ENCODE measurements at places on chromosomes 3 and 15.

GRCh38 chr15:80798911-80799310, 19.7 kb downstream of the CEMIP start:
- H3K4me3 ChIP-seq = no peak overlapping the region
- peaks cover 15% of the 10 kb centered on the region for H3K27me3 ChIP-seq
- no peak overlapping the region for H3K27ac ChIP-seq
- peaks cover 15% of the 10 kb centered on the region for H3K4me1 ChIP-seq

DNA sequence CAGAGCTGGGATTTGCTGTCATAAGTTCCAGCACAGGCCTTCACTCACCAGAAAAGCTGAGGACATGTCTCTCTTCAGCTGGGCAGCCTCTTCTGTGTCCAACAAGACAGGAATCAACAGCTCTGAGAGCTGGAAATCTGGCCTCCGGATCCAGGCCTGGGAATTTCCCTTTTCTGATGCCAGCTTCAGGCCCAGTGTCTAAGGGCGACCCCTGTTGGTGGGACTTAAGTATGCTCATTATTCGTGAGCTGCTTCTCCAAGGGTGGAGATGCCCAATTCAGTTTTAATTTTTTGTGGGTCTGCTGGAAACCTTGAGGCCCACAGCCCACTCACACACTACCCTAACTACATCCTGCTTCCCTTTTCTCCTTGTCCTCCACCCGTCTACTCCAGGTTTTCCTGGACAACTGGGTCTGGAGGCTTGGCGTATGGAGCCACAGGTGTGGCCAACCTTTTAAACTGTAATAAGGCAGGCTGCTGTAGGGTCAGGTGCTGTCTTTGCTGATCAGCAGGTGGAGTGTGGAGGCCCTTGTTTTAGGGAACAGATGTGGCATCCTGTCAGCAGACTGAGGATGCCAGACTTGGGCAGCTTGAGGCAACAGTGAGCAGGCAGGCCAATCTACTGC, 2.6 kb upstream of the CEMIP start:
- no peak overlapping the region for H3K4me3 ChIP-seq
- peaks cover 47% of the 10 kb centered on the region for H3K27me3 ChIP-seq
- H3K27ac ChIP-seq = no peak overlapping the region
- DNase-seq = peak; percentile 66
- peaks cover 14% of the 10 kb centered on the region for H3K4me1 ChIP-seq
- no peaks in the 10 kb centered on the region for H3K36me3 ChIP-seq

GRCh38 chr3:120181632-120182031, 87.4 kb upstream of the GSK3B start:
- no peak overlapping the region for H3K4me3 ChIP-seq
- H3K4me1 ChIP-seq = no peaks in the 10 kb centered on the region
- DNase-seq = no peak
- peaks cover 16% of the 10 kb centered on the region for H3K27me3 ChIP-seq
- no peaks in the 10 kb centered on the region for H3K36me3 ChIP-seq

DNA sequence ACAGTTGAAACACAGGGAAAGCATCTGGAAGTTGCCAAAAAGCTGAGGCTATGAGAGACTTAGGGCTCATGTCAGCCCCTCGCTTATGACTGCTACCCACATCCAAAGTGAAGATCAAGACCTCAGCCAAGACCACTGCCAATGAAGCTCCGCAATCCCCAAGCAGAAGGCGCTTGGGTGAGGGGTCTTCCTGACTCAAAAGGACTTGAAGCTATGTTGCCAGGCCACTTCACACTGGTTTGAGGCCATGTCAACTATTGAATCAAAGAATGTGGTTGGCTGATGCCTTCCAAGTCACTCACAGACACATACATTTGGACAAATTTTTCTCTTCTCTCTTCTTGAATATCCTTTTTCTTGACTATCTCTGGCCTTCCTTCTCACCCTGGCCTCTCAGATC, 928 bp upstream of the CCR4 start:
- peak overlapping the region; percentile 22 for H3K4me3 ChIP-seq
- DNase-seq = no peak
- H3K4me1 ChIP-seq = peaks cover 69% of the 10 kb centered on the region
- H3K27me3 ChIP-seq = no peaks in the 10 kb centered on the region

DNA sequence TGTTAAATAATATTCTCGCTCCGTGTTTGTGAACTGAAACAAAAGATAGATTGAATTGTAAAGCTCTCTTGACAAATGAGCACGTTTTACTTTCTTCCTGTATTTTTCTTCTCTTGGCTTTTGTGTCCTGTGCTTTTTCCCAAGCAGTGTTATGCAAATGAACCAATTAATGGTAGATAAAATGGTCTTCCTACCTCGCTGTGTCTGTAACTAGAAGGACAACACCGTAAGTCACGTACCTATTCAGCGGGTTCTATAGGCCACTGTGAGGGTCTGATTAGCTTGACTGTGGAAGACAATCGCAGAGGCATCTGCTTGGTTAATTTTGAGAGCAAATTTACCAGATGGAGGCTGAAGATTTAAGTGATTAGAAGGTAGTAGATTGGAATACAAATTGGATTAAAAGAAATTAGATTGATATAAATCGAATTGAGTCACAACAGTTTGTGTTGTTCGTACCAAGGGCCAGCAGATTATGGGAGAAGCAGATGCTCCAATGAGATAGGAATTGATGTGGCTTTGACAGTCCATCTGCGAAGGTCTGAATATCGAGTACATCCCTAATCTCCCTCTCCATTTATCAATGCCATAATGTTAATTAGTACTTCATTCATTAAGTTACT, 40.2 kb downstream of the ROBO2 start:
- no peak overlapping the region for H3K27ac ChIP-seq
- no peak for DNase-seq
- H3K4me1 ChIP-seq = no peaks in the 10 kb centered on the region
- no peaks in the 10 kb centered on the region for H3K36me3 ChIP-seq
- no peak overlapping the region for H3K4me3 ChIP-seq

- no peaks in the 10 kb centered on the region for H3K36me3 ChIP-seq
- H3K27me3 ChIP-seq = peaks cover 57% of the 10 kb centered on the region
- peak within 1 kb of the TSS; percentile 71 for H3K4me3 ChIP-seq
- DNase-seq = peak; percentile 59
- peaks cover 8% of the 10 kb centered on the region for H3K4me1 ChIP-seq
Observed at GRCh38 chr3:124887177-124887931, at the start of gene ITGB5. ITGB5 (minus strand) TSS chr3:124887365; CDS start chr3:124887000, 365 bp downstream.

All from activated T-cell treated with anti-CD3 and anti-CD28 coated beads, Interleukin-2, amount 50 U/mL, for 24 hours (primary cell).